ENCODE measurements at places on chromosomes 1 and 21. TPM values are rescaled to one million over a fixed set of nuclear protein-coding genes. Genes with fewer than 3 reads are reported as not detected.
A peak's percentile ranks its signal among the peaks of the same experiment; 100 is the strongest.

The CELA2B gene
- not detected for total RNA-seq

The ITGB2 gene
- total RNA-seq = 0.88 TPM

The PLPPR4 gene
- total RNA-seq = 0.32 TPM

The GPA33 gene
- 1.5 TPM for total RNA-seq

The PRELP gene
- total RNA-seq = 4.0 TPM

The CYP4Z1 gene
- not detected for total RNA-seq

The EXTL1 gene
- total RNA-seq = 3.3 TPM

The BARHL2 gene
- 0.18 TPM for total RNA-seq

The HLCS gene
- total RNA-seq = 30.1 TPM

The NIBAN1 gene
- 5.1 TPM for total RNA-seq

The SLC5A9 gene
- 48.1 TPM for total RNA-seq

The CFHR1 gene
- total RNA-seq = not detected

The PLA2G2F gene
- total RNA-seq = not detected

The CLCA4 gene
- not detected for total RNA-seq

The ADAMTSL4 gene
- 3.5 TPM for total RNA-seq

DNA sequence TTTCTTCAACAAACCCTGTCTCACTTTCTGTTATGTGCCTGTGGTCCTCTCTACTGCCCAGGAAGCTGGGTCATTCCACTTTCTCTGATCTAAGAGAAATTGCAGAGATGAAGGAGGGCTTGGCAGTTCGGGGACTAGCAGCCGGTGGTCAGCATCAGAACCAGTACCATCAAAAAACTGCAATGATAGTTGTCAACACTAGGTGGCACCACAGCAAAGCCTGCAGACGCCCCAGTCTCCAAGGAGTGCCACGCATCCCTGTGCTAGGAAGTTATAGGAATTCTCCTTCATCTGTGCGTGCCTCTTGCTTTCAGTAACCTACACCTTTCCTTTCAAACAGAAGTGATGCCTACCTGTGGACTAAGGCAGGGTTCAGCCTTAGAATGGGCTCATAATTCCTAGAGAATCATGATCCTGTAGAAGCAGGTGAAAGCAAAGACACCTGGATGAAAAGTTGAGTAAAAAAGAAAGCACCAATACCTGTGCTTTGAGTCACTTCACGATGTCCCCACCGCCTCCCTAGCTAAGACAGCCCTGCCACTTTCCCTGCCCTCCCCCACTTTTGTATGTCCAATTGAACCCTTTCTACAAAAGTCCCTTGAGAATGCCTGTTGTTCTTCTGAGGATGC lies 129.2 kb downstream of the ADAMTS1 start:
- DNase-seq = peak; percentile 89

GRCh38 chr1:216794586-216794985 lies 71.4 kb upstream of the ESRRG start:
- no peak for DNase-seq

GRCh38 chr1:95388031-95388430 lies 154.0 kb downstream of the RWDD3 start:
- no peak for DNase-seq

- no peak for DNase-seq
Observed at GRCh38 chr1:166895766-166896165, 19.7 kb upstream of the TADA1 start.

DNA sequence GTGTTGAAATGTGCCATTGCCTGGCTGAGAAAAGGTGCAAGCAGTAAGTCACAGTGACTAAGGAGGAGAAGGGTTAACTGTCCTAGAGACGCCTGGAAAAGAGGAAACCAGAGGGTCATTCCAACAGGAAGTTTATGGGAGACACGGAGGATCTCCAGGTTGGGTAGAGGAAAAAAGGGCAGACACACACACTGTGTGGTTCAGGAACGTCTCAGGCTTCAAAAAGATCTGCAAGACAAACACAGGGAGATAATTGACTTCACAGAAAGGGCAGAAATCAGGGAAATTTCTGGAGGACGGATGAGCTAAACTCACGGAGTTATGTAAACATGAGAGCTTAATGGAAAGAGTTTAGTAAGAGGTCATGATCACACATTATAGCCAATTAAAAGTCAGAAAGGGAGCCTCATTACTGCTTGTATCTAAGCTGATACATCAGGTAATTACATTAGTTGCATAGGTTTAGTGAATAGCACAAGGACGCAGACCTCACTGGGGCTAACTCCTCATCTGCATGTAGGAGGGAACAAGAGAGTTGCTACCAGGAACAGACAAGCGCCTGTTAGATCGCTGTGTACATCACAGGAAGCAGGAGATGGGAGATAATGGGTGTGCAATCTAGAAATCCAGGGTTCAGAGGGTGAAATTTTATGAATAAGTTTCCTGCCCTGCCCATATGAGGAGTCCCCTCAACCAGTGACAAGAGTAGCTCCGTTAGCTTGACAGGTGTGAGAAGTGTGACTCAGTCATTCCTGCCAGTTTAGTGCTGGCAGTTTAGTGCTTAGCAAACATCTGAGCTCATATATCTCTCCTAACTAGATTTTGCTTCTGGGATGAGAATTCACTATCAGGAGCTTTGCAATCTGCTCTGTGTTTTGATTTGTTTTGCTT lies 96.6 kb upstream of the TNR start:
- no peak for DNase-seq

DNA sequence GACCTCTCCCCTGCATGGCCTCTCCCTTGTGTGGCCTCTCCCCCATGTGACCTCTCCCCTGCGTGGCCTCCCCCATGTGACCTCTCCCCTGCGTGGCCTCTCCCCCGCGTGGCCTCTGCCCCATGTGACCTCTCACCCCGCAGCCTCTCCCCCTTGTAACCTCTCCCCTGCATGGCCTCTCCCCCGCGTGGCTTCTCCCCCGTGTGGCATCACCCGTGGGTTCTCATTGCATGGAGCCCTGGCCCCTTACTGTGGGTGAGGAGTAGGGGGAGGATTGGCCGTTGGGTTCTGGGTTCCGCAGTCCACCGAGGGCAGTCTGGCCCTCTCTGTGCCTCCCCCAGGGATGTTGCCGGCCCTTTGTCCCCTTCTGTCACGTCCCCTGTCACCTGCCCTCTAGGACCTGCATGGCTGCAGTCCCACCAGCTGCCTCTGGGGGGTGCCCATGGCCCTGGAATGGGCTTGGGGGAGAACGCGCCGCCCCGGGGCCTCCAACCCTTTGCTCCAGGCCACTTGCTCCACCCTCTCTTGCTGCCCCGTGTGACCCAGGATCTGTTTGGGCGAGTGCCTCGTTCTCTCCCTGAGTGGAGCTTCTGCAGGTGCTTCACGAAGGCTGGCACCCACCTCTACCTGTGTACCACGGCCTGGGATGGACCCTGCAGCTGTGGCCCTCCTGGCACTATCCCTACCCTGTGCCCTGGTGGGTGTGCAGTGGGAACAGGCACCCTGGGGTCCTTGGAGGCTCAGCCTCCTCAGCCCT lies 21.3 kb downstream of the RRP1 start:
- peak; percentile 99 for DNase-seq

- DNase-seq = no peak
Observed at GRCh38 chr1:5947978-5948680, 44.1 kb downstream of the NPHP4 start.

- DNase-seq = no peak
Observed at GRCh38 chr1:231334079-231334666, 3.5 kb downstream of the EXOC8 start.

GRCh38 chr1:224292419-224292818 lies 37.6 kb downstream of the NVL start:
- DNase-seq = no peak

- DNase-seq = no peak
Observed at GRCh38 chr1:44713321-44713781, 17.6 kb downstream of the RNU5D-1 start.

DNA sequence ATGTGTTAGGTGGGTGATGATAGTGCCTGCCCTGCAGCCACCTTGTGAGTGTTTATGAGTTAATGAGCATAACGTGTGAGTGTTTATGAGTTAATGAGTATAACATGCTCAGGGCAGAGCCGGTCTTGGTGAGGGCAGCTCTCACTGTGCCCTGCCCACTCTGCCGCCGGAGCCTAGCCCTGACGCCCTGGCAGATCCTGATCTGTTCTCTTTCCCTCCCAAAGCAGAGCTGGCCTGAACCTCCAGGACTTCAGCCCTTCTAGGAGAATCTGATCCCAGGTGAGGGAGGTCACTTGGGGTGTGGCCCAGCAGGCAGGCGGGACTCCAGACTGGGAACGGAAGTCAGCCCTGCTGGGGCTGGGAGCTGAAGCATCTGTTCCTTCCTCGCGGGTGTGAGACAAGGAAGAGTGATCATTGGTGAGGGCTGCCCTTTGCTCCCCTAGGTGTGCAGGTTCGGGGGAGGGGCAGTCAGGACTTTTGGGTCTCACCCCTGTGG lies 5.7 kb downstream of the FBLIM1 start:
- no peak for DNase-seq

DNA sequence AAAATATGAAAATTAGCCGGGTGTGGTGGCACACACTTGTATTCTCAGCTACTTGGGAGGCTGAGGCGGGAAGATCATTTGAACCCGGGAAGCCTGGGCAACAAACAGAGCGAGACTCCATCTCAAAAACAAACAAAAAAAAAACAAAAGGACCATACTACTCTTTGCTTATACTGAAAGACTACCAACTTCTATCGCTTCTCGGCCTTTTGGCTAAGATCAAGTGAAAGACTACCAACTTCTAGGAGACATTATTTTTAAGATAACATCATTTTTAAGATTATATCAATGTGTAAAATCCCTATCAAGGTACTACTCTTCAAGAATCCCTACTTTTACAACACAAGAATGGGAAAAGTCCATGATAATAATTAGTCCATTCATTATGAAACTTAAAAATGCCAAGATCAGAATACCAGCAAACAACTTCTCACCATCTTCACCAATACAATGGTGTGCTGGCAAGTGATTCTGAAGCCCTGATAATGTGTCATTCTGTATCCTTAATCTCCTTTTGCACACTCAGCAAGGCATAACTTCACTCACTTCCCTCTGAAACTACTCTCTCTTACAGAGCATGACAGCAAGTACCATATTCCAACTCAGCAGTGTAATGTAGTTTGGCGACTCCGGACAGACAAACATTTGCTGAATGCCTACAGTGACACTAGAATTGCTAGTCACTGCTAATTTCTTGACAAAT lies 1.7 kb downstream of the PTP4A2 start:
- DNase-seq = no peak

DNA sequence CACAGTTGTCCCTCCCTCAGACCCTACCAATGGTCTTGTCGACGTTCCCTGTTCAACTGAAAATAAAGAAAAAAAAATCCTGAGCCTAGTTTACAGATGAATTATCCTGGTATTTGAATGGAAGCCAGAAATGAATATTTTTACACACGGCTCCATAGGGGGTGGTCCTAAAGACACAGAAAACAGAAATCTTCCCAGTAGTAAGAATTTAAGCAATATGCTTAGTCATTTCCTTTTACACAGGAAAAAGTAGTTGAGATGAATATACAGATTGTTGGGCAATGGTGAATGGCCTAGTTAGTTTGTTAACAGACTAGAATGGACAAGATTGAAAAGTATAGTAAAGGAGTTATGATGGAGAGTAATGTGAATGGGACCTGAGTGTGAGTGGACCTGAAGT lies 67.4 kb downstream of the RGS18 start:
- DNase-seq = no peak

DNA sequence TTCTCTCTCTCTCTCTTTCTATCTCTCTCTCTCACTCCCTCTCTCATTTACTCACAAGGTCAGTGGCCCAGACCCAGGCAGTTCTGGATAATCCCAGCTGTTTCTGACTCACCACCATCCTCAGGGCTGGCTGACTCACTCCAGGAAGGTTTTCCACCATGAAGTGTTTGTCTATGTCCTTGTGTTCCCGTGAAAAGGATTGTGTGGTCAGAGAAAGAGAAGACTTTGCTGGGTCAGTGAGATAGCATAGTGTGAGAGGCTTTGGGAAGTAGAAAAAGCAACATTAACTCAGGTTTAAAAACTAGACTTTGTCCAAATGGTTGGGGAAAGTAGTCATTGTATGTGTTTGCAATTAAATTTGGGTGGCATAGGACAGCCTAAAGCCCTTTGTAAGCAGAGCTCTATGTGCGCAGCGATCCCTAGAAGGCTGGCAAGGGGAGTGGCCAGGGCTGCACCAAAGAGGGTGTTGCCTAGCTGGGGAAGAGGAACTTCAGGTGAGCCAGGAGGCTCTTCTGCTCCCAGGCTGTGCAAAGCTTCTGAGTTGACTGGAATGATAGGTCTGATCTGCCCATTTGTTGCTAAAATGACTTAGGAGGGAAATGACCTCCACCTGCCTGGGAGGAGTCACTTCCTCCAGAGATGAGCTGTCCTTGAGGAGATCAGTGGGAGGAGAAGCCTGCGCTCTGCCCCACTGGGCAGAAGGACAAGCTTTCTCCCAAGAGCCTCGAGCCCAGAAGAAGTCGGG lies 4.9 kb upstream of the CAPN2 start:
- peak; percentile 71 for DNase-seq

- DNase-seq = no peak
Observed at GRCh38 chr21:25179116-25179515, 428.2 kb downstream of the MRPL39 start.

GRCh38 chr21:14547834-14548513 lies 1.9 kb upstream of the SAMSN1 start:
- no peak for DNase-seq

- DNase-seq = no peak
Observed at GRCh38 chr1:84339503-84339902, 38.0 kb downstream of the SAMD13 start.

DNA sequence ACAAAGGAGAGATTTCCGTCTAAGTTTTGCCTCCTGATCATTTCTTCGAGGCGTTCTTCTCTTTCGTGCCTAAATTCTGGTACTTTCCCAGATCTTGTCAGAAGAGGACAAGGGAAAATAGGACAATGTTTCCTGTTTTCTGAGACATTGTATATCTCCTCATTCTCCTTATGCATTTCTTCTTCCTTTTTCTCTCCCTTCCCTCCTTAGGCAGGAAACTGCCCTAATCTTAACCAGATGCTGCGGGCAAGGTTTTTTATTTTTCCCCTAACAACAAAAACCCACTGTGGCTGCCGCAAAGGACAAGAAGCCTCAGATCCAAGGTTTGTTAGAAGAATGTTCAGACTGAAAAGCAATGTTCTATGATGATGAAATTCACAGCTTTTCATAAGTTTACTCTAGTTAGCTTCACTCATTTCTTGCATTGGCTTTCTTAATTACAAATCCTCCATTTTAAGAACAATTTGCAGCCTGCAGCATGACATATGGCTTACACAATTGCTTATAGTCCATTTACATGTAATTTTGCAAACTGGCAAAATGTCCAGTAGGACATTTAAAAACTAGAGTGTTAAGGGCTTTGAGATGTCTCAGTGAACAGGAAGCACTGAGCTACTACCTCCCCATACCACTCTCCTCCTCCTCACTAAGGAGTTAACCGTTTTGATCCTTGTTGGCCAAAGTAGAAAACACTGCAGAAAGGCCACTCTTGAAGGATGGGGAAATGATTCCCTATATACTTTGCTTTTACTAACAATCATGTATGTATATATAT lies 624 bp downstream of the CTSK start:
- no peak for DNase-seq

GRCh38 chr1:4395158-4395557 lies 259.3 kb upstream of the AJAP1 start:
- DNase-seq = no peak

- DNase-seq = no peak
Observed at GRCh38 chr1:32220746-32221580, 1.2 kb downstream of the TMEM234 start.
